ENCODE measurements at places on chromosomes 2 and 18.

GRCh38 chr2:216596980-216597509 is 36.2 kb upstream of the IGFBP2 start:
- DNase-seq, result no peak

- no peak for DNase-seq
These were observed 238.5 kb downstream of the HDAC4 start for GRCh38 chr2:239162141-239162821.

GRCh38 chr2:85009019-85009618 is 38.2 kb downstream of the KCMF1 start:
- no peak for DNase-seq

DNA sequence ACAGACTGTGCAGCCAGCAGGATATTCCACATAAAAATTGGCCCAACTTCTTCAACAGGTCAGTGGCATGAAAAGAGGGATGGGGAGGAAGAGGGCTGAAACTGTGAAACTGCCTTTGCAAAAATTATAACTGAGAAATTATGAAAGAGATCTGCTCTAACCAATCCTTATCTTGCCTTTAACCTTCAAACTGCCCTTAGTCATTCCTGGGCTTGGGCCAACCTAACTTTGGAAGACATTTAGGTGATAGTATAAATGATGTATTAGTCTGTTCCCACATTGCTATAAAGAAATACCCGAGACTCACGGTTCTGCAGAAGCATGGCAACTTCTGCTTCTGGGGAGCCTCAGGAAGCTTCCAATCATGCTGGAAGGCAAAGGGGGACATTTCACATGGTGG is 74.5 kb downstream of the RPL31 start:
- DNase-seq, result no peak

- no peak for DNase-seq
These were observed 63.5 kb upstream of the ST3GAL5 start for GRCh38 chr2:85952196-85952734.
